SK-N-SH (cell line): ENCODE measurements at places on chromosomes 6 and 20. TPM values are rescaled to one million over a fixed set of nuclear protein-coding genes. Genes with fewer than 3 reads are reported as not detected.
A peak's percentile ranks its signal among the peaks of the same experiment; 100 is the strongest.

DNA sequence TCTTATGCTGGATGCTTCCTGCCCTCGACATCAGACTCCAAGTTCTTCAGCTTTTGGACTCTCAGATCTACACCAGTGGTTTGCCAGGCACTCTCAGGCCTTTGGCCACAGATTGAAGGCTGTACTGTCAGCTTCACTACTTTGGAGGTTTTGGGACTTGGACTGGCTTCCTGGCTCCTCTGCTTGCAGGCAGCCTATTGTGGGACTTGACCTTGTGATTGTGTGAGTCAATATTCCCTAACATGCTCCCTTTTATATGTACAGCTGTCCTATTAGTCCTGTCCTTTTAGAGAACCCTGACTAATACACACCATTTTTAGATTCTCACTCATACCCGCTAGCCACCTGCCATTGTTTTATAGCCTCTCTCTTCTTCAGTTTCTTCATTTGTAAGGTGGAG is 382.1 kb upstream of the TSHZ2 start:
- no peak for DNase-seq

- no peak for DNase-seq
These were observed 897.8 kb downstream of the EPHA7 start for GRCh38 chr6:92521553-92521952.

DNA sequence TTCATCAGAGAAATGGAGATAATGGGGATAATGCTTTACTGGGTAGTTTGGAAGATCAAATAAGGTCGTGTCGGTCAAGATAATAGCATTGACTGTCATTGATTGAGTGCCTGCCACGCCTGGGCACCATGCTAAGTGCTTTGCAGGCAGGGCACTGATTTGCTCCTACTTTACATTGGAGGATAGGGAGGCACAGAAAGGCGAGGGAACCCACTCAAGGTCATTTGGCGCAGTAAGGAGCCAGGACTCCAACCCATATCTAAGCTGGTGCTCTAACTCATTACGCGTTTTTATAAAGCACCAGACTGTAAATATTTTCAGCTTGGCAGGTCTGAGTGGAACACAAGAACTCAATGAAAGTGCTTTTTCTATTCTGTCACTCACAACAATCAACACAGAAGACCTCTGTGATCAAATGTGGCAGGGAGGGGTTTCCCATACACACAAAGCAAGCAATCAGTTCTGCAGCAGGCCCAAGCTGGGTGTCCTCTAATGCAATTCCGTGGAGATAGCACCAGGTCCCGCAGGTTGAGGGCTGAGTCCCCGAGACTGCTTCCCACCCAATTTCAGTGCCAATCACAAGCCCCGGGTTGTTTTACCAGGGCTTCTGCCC is 373.6 kb downstream of the CDH26 start:
- no peak for DNase-seq

- DNase-seq: peak; percentile 33
These were observed 66.5 kb downstream of the LRFN2 start for GRCh38 chr6:40520678-40521077.

DNA sequence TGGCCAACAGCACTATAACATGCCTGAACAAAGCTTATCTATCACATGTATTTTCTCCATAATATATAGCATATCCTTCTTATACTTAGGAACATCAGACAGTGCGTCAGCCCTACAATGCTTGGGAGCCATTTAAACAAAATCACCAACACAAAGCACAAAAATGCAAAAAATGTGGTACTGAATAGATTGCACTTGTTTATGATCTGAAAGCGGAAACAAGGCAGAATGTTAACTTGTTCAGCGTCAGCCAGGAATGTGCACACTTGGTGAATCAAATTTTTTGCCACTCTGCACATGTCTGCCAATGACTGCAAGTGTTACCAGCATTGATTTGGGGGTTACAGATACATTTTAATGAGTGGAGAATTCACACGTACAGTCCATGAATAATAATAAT is 14.8 kb downstream of the SLC35A1 start:
- DNase-seq: no peak

GRCh38 chr20:38725931-38726803 is 1.9 kb downstream of the SLC32A1 start:
- peak; percentile 91 for DNase-seq

GRCh38 chr20:10524034-10524476 is 89.0 kb downstream of the SLX4IP start:
- DNase-seq: no peak

GRCh38 chr20:58708246-58708931 is 15.8 kb downstream of the NPEPL1 start:
- peak; percentile 16 for DNase-seq

GRCh38 chr20:50346374-50347283 is 156.0 kb downstream of the CEBPB start:
- DNase-seq: peak; percentile 82

DNA sequence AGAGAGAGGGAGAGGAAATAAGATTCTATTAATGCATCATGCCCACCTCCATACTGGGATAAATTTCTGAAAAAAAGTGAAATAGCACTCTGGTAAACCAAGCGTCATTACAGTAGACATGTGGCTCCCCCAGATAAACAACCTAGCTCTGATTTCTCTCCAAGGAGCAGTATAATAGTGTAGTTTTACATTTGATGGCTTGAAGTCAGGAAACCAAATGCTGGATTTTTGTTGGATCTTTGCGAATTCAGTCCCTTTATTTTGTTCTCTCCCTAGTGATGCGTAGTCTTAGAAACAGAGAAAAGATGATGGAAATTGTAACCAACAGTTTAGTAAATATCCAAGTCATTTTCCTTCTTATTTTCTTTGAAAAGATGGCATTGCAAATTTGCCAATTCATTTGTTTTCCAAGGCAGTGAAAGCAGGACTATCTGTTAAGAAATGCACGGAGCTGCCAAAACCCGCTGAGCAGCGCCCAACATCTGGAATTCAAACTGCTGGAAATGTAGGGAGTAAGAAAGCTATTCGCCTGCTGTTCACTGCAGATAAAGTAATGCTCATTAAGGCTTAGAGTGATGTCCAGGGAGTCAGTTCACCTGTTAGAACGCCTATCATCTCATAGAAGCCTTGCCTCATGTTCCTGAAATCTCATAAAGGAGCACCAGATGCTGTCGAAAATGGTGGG is 85.7 kb upstream of the DOK5 start:
- no peak for DNase-seq

DNA sequence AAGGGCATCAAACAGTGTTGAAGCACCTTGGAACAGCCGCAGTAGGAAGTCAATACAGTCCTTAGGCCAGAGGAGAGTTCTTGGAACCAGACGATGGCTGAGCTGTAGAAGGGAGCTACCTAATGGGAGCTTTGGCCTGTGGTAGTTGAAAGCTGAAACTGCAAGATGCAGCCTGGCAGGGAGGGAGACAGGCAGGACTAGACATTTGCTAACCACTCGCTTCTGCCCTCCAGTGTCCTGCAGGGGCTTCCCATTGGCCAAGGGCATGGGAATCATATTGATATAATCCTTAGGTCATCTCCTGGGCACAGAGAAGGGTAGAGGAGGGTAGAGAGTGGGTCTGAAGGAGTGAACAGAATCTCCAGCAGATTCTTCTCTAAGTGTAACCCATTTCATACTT is 60.4 kb downstream of the TPD52L1 start:
- DNase-seq: no peak

- DNase-seq: no peak
These were observed 84.7 kb downstream of the ASXL1 start for GRCh38 chr20:32442630-32443373.

- DNase-seq: peak; percentile 45
These were observed 2.7 kb downstream of the PTK6 start for GRCh38 chr20:63534427-63534830.

DNA sequence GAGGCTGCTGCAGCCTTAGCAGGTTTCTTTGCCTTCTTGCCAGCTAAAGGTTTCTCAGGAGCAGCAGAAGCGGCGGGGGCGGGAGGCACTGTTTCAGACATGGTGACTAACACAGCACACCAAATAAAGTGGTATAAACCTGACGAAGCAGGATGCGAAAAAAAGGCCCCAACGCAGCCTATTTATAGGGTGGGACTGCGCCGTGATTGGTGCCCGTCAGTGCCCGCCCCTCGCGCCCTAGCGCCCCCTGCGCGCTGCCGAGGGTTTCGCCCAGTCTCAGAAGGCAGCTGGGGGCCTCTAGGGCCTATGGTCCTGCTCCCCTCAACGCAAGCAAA is 55.0 kb downstream of the TRIM38 start:
- no peak for DNase-seq

- no peak for DNase-seq
These were observed 103.6 kb downstream of the CDYL start for GRCh38 chr6:4879741-4880275.

GRCh38 chr20:12967932-12968331 is 40.8 kb upstream of the SPTLC3 start:
- DNase-seq: no peak

GRCh38 chr20:5349448-5349847 is 32.7 kb upstream of the PROKR2 start:
- DNase-seq: no peak

- no peak for DNase-seq
These were observed 291.1 kb upstream of the AGPAT4 start for GRCh38 chr6:161564952-161565351.

DNA sequence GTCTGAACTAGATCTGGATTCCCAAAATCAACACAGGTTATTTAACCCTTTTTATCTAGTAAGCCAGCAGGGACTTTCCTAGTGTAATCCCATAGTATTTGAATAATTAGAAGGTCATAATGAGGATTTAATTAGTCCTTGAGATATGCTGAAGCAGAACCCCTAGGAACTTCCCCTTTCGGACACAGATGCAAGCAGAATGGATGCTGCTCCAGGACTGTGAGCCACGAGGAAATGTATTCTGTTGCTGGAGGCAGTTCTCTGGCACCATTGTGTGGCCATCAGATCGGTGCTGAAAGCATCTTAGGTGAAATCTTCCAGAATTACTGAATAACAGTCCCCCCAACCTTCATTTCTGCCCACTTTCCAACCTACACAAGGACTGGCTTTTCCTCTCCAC is 206.9 kb downstream of the TMEM242 start:
- peak; percentile 51 for DNase-seq

DNA sequence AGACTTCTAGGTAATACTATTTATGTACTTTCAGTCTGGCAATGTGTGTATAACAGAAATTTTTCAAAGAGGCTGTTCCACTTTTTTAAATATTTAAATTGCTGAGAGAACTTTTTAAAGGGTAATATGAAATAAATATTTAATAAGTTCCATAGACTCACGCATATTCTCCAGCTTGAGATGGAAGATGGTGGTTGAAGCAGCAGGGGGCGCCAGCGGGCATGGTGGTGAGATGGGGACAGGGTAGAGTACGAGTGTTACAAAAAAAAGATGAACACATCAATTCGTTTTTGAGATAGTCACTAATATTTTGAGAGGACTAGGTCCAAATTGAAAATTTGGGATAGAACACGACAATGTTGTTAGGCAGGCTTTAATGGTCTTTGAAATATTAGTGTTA is 68.4 kb downstream of the RSPO3 start:
- peak; percentile 14 for DNase-seq

DNA sequence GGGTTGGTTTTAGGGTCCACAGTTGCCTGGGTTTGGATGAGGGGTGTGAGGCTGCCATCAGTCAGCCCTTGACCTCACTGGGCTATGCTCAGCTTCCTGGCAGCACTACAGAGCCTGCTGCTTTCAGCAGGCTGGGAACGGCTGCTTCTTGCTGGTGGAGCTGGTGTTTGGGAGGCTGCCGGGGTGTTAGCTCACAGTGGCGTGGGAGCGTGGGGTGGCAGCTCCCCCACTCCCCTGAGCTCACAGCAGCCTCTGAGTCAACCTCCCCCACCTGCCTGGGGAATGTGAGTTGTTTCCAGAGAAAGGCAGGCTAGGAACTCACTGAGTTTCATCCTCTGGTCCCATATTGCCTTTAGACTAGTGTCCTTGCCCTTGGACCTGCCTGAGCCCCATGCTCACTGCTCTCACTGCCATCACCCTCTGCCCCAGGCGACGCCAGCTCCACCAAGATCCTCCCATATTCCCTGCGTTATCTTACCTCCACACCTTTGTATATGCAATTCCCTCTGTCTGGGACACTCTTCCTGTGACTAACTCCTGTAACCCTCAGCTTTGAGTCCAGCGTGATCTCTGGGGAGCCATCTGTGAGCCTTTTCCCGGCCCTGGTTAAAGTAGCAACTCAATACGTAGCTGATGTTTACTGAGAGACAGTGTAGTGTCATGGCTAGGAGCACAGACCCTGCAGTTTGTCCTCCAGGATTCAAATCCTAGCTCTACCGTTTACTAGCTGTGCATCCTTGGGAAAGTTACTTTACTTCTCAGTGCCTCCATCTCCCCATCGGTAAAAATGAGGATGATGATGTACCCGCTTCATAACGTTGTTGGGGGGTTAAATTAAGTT is 34.8 kb downstream of the PPP1R16B start:
- no peak for DNase-seq

DNA sequence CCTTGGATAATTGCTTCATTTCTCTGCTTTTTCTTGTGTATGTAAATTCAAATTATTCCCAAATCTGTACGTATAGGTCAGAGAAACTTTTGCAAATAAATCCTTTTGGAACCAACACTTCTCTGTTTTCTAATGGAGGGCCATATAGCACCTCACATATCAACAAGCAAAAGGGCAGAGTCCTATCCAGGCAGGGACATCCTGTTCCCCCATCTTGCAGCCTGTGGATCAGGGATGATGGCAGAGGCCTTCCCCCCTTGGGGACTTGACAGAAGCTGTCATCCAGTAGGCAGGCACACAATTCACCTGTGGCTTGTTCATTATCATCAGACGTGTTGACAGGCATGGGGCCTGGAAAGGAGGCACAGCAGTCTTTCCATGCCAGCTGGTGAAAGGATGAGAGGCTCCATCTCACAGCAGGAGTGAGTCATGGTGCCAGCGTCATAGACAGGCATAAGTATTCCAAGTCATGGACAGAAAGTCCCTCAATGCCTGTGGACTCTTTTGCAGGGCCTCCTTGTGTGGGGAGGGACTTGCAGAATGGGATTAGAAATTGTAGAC is 31.8 kb upstream of the PLEKHG1 start:
- DNase-seq: no peak

DNA sequence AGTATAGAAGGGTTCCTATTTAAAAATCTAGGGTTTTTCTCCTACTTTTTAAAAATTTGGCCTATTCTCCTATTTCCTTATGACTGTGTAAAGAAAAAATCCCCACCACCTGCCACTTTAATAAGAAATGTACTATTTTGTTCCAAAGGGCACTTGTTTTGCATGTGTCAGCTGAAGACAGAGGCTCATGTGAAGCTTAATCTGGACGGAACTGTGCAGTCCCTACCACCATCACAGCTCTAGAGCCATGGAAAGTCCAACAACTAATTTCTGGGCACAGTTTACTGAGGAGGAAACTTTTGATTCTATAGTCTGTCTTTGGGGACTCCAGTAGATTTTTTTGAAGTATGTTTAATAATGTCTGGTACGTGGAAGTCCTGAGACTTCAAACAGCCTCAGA is 60.0 kb upstream of the AHI1 start:
- no peak for DNase-seq

- no peak for DNase-seq
These were observed 456.5 kb downstream of the UTRN start for GRCh38 chr6:144741659-144742058.

GRCh38 chr6:21158873-21159272 is 434.7 kb upstream of the SOX4 start:
- DNase-seq: no peak

The DEFB132 gene
- not detected in 2 replicates for polyA plus RNA-seq

The EYA2 gene
- polyA plus RNA-seq: 0.05 TPM in 1 of 2 replicates, not detected in the other

The PNLDC1 gene
- not detected in 2 replicates for polyA plus RNA-seq

The SPATS1 gene
- polyA plus RNA-seq: not detected in 2 replicates

The ZMYND8 gene
- polyA plus RNA-seq: 20.6 and 25.3 TPM in 2 replicates

The UNC5CL gene
- 0.10 TPM in 2 replicates for polyA plus RNA-seq

The RAD21L1 gene
- polyA plus RNA-seq: 0.03 TPM in 1 of 2 replicates, not detected in the other

The MAP7 gene
- 0.76 and 0.97 TPM in 2 replicates for polyA plus RNA-seq
